Pancreas (tissue), 10 donors: ENCODE measurements at places on chromosomes 5 and 9. TPM values are rescaled to one million over a fixed set of nuclear protein-coding genes. Genes with fewer than 3 reads are reported as not detected.

DNA sequence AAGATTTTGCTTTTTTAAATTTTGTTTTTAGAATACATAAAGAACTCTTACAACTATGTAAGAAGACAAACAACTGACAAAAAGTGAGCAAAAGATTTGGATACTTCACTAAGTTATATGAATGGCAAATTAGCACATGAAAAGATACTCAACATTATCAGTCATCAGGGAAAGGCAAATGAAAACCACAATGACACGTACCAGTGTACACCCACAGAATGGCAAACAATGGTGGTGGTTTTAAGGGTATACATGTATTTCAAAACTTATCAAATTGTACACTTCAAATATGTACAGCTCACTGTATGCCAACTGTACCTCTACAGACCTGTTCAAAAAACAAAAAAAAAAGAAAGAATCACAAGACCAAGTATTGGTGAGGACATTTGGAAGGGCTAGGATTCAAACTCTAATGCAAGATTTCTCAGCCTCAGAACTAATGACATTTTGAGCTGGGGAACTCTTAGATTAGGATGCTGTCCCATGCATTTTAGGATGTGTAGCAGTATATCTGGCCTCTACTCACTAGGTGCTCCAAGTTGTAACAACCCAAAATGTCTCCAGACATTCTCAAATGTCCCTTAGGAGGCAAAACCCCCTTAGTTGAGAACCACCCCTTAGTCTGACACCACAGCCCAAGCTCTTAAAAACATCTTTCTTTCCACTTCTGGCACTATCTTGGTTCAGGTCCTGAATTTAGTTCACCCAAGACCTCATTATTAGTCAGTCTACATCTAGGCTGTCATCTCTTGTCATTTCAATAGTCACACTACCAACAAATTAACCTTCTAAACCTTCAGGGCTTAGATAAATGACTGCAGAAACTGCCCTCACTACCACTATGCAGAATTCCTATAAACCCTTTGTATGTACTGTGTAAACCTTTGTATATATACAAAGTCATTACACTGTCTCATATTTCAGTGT lies 9.7 kb downstream of the SCAI start:
- no peak overlapping the region for H3K27ac ChIP-seq
- no peak for DNase-seq
- H3K36me3 ChIP-seq = no peaks in the 10 kb centered on the region
- no peak overlapping the region for H3K4me3 ChIP-seq

DNA sequence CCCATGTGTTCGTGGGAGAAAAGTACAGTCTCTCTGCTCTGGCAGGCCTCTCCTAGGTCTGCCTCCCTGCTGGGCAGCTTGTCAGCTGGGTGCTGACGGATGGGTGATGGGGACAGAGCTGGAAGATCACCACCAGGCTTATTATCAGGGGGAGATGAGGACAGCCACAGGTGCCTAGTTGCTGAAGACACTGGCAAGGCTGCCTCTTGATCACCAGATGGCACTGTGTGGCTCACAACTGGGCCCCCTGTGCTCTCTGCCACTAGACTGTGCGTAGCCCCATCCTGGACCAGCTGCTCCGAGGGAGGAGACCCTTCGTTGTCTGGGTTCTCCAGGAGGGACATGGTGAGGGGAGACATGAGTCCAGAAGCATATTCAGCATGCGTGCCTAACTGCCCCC lies 73.0 kb downstream of the KIF24 start:
- no peaks in the 10 kb centered on the region for H3K4me1 ChIP-seq
- no peak for DNase-seq
- H3K27me3 ChIP-seq = no peaks in the 10 kb centered on the region
- peaks cover 9% of the 10 kb centered on the region for H3K36me3 ChIP-seq

- no peak overlapping the region for H3K4me3 ChIP-seq
- H3K27me3 ChIP-seq = no peaks in the 10 kb centered on the region
- no peaks in the 10 kb centered on the region for H3K4me1 ChIP-seq
- no peak for DNase-seq
- no peak overlapping the region for H3K27ac ChIP-seq
- H3K36me3 ChIP-seq = no peaks in the 10 kb centered on the region
Observed at GRCh38 chr5:98099448-98100105, 673.9 kb upstream of the RGMB start.

Gene F2RL2
- 2.2 TPM for total RNA-seq

DNA sequence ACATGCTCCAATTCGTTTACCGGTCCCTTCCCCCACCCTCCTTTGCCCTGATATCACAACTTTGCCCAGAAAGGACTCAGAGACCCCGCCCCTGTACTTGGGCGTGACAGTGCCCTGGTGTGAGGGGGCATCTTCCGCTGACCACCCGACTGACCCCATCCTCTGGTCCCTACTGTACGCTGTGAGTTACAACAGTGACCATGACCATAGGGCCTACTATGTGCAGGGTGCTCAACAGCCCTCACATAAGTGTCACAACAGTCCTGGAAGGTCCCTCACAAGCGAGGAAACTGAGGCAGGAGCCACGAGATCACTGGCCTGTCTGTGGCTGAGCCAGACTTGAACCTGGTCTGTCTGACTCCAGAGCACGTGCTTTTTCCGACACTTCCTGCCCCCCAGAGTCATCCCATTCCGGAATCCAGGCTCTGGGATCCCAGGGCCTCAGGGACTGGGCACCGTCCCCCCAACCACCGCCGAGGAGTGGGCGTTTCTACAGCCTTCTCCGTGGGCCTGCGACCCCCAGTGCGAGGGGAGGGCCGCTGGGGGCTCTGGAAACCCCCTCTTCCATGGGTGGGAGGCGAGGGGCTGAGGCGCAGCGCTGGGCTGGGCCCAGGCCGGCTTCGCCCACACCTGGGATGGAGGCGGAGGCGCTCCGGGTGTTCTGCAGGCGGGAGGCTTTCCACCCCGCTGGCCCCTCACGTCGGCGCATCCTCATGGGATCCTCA lies 45.7 kb upstream of the GGTA1 start:
- no peak for DNase-seq
- H3K4me3 ChIP-seq = no peak overlapping the region
- no peaks in the 10 kb centered on the region for H3K36me3 ChIP-seq

Gene BHMT2
- 1.8 TPM for total RNA-seq

Gene HAVCR1
- not detected for total RNA-seq

- H3K4me3 ChIP-seq = no peak overlapping the region
- no peaks in the 10 kb centered on the region for H3K4me1 ChIP-seq
- no peaks in the 10 kb centered on the region for H3K27me3 ChIP-seq
- no peaks in the 10 kb centered on the region for H3K36me3 ChIP-seq
- H3K27ac ChIP-seq = no peak overlapping the region
Observed at GRCh38 chr5:177972613-177973012, 23.4 kb downstream of the PROP1 start.

- no peak overlapping the region for H3K27ac ChIP-seq
- no peak for DNase-seq
- no peaks in the 10 kb centered on the region for H3K36me3 ChIP-seq
- no peaks in the 10 kb centered on the region for H3K4me1 ChIP-seq
- H3K4me3 ChIP-seq = no peak overlapping the region
- no peaks in the 10 kb centered on the region for H3K27me3 ChIP-seq
Observed at GRCh38 chr5:4373051-4373820, 766.9 kb upstream of the ADAMTS16 start.

GRCh38 chr5:174145091-174145490 lies 99.6 kb downstream of the NSG2 start:
- H3K4me1 ChIP-seq = no peaks in the 10 kb centered on the region
- no peak for DNase-seq
- no peaks in the 10 kb centered on the region for H3K36me3 ChIP-seq

Gene ECSCR
- 1.7 TPM for total RNA-seq

- H3K27ac ChIP-seq = no peak overlapping the region
- no peak for DNase-seq
- no peaks in the 10 kb centered on the region for H3K4me1 ChIP-seq
Observed at GRCh38 chr5:107449369-107449768, 221.4 kb downstream of the EFNA5 start.

DNA sequence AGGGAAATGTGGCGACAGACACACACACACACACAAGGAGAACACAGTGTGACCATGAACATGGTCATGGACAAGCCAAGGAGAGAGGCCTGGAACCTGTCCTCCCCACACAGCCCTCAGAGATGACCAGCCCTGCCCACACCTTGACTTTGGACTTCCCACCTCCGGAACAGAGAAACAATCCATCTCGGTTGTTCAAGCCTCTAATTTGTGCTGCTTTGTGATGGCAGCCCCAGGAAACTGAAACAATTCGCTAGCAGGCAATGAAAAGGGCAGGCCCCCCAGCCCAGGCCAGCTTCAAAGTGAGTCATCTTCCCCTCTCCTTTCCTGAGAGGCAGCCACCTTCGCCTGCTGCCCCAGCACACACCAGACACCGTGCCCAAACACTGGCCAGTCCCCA lies 47.7 kb downstream of the NSUN2 start:
- H3K27me3 ChIP-seq = no peaks in the 10 kb centered on the region
- no peaks in the 10 kb centered on the region for H3K4me1 ChIP-seq
- no peak overlapping the region for H3K27ac ChIP-seq
- no peak overlapping the region for H3K4me3 ChIP-seq

- no peaks in the 10 kb centered on the region for H3K36me3 ChIP-seq
- H3K27ac ChIP-seq = no peak overlapping the region
- no peak overlapping the region for H3K4me3 ChIP-seq
- no peaks in the 10 kb centered on the region for H3K4me1 ChIP-seq
Observed at GRCh38 chr9:132062806-132063205, 16.9 kb downstream of the MED27 start.

- H3K27me3 ChIP-seq = no peaks in the 10 kb centered on the region
- no peaks in the 10 kb centered on the region for H3K4me1 ChIP-seq
- H3K27ac ChIP-seq = no peak overlapping the region
- DNase-seq = no peak
- H3K4me3 ChIP-seq = no peak overlapping the region
- H3K36me3 ChIP-seq = no peaks in the 10 kb centered on the region
Observed at GRCh38 chr5:25488119-25488518, 843.3 kb upstream of the CDH10 start.

Gene PHF24
- total RNA-seq = 0.32 TPM
